ENCODE measurements at places on chromosomes 1 and 21.

GRCh38 chr1:205593532-205593931, 38.3 kb downstream of the ELK4 start:
- DNase-seq, result no peak

GRCh38 chr21:45041351-45041805, 33.0 kb upstream of the ADARB1 start:
- no peak for DNase-seq

- no peak for DNase-seq
Observed at GRCh38 chr1:171622152-171622462, at the start of gene MYOCOS. TSS of gene MYOCOS (plus strand) at chr1:171622243. CDS start at chr1:171623884, 1,641 bp downstream.

DNA sequence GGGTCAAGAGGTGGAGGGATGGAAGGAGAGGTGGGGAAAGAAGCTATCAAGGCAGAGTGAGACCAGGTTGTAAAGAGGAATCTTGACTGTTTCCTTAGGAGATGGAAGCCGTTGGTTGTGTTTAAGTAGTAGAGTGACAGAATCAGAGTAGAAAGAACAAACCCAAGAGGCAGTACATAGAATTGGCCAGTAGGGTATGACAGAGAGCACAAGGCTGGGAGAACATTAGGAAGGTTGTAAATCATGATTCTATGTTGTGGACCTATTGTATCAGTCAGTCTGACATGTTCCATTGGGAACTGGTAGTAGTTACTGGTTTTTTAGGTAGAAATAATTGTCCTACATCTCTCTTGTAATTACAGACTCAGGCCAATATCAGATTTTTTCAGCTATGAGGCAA, 486.9 kb upstream of the USP24 start:
- DNase-seq, result no peak

DNA sequence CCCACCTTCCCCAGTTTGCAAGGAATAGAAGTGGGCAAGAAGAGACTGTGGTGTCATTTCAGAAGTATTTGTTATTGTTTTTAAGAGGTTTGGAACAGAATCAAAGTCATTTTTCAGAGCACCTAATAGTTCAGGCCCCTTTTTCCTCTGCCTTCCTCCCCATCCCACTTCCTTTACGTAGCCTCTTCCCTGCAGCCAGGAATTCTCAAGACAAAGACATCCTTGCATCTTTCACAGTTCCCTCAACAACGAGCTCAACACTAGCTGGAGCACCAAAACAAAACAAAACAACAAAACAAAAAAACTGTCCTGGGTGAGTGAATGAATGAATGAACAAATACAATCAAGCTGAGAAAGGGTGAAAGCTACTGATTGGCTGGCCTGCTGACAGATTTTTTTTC, 7.0 kb downstream of the PALMD start:
- DNase-seq, result no peak

DNA sequence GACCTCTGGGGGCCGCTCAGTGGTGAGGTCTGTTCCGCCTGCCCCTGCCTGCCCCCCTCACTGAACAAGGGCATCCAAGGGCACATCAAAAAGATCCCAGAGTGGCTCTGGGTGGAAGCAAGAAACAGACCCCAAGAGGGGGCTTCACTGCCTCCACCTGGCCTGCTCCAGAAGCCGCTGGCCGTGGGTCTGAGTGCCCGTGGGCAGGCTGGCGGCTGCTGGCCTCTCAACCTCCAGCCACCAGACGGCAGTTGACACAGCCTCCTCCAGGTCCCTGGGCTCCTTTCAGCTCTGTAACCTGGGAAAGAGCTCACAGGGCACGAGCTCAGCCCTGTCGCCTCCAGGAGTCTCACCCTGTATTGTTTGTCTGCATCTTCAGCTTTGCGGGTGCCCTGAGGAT, 56.3 kb downstream of the SLX9 start:
- no peak for DNase-seq

DNA sequence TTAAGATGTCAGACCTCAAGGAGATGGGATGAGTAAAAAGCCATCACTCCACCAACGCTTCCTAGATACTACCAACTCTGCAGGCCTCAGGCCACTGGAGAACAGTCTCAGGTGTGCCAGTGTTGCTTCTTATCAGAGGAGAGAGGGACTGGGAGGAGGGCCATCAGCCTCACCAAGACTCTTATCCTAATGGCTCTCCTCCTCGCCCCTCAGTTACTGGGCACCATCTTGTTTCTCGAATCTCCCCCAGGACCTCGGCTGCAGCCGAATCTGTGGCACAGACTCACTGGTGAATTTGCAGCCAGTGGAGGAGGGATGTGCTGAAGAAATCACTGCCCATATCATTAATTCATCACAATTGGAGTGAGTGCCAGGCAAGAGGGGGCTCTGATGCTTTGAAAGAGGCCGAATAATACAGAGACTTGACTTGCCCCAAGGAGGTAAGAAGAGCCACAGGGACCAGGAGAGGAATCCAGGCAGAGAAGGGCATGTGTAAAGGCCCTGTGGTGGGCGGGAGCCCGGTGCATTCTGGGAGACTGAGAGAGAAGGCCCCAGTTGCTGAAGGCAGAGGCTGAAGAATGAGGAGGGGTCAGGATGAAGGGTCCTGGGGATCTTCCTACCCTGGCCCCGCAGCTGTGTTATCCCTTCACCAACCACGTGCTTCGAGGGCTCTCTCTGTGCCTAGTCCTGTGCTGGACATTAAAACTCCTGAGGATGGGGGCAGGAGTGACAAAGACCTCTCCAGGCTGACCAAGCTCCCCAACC, 129.8 kb downstream of the PTPRU start:
- no peak for DNase-seq

- no peak for DNase-seq
Observed at GRCh38 chr1:2977886-2978611, 43.2 kb upstream of the ACTRT2 start.

DNA sequence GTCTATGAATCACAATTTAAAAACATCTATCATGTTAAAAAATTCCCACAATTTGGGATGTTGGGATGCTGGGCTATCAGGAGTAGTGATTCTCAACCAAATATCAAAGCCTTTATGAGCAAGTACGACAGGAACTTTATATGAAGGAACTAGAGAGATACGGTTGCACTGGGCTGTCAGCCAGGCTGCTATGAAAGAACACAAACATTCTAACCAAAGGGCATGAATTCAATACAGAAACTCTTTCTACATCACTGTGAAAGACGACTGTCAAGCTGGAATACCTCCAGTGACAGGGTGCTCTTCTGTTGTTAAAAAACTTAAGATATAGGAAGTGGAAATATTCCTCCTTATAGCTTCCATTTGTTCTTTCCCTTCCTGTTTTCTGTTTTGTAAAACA, 9.8 kb downstream of the CACNA1E start:
- no peak for DNase-seq

DNA sequence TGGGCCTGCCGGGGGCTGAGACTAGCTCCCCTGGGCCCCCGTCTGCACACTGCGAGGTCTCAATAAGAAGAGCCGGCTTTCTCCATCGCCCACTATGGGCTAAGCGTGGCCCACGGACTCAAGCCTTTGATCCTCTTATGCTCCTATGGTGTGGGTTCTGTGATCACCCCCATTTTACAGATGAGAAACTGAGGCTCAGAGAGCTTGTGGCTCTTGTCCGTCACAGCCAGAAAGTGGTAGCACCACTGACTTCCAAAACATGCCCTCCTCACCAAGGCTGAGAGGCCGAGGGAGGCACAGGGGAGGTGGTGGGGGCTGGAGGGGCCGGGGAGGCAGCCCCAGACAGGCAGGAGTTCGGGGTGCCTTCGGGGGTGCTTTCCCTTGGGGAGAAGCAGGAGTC, 39.0 kb upstream of the CASZ1 start:
- DNase-seq, result no peak

GRCh38 chr1:1343811-1344421, 5.3 kb downstream of the DVL1 start:
- no peak for DNase-seq

GRCh38 chr1:232949636-232950196, 695 bp upstream of the NTPCR start:
- DNase-seq, result no peak

DNA sequence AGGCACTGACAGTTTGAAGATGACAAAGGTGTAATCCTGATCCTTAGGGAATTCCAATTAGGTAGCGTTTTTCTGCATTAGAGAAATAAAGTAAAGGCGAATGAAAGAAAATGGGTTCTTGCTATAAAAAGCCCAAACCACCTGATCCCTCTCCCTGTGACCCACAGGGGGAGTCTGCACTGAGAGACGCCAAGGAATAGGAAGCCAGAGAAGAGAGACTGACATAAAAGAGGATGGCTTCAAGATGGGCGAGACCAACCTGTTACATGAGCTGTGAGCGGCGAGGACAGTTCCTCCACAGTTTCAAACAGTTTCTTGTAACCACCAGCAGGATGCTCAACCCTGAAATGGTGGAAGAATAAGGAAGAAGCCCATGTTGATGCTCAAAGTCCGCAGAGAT, 1.4 kb downstream of the RPE65 start:
- DNase-seq, result no peak

GRCh38 chr1:226908913-226909312, 31.2 kb upstream of the COQ8A start:
- no peak for DNase-seq

All from NCI-H1436 treated with DMSO at 0.1 percent for 48 hours (cell line).